ENCODE measurements at places on chromosomes 5 and 9.

- no peak for DNase-seq
Measured at GRCh38 chr5:60604771-60605170, 95.2 kb downstream of the DEPDC1B start.

DNA sequence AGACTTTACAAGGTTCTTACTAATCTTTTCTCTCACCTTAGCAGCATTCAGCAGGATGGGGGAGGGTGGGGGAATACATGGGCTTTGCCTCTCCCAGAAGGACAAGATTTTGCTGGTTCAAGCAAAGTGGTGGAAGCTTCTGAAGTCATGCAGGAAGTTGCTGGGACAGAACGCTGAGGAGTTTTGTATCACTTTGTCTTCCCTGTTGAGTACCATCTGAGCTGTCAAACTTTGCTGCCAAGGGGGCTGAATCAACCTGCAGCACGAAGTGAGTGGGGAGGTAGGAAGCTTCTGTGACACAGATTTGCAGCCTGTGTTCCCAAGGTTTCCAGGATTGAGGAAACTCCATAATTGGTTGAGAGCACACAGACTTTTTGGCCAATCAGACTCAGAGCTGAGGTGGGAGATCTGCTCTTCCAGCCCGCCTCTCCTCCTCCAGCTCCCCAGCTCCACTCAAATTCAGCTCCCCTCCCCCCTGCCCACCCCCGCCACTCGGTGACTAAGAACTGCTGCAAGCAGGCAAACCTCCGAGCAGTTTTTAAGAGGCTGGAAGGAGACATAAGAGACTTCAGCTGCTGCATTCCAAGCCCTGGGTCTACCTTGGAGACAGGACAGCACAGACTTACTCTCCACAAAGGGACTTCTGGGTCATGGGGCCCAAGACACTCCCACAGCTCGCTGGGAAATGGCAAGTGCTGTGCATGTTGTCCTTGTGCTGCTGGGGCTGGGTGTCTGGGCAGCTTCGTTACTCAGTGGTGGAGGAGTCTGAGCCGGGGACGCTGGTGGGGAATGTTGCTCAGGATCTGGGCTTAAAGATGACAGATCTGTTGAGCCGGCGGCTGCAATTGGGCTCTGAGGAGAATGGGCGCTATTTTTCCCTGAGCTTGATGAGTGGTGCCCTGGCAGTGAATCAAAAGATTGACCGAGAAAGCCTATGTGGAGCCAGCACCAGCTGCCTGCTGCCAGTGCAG lies at the start of gene PCDHGC5:
Gene PCDHGC5, plus strand, starts transcription at position 491 of the 971 bp plus-strand sequence. Its CDS starts 160 bp downstream, at position 651.
- DNase-seq, result peak; percentile 46

DNA sequence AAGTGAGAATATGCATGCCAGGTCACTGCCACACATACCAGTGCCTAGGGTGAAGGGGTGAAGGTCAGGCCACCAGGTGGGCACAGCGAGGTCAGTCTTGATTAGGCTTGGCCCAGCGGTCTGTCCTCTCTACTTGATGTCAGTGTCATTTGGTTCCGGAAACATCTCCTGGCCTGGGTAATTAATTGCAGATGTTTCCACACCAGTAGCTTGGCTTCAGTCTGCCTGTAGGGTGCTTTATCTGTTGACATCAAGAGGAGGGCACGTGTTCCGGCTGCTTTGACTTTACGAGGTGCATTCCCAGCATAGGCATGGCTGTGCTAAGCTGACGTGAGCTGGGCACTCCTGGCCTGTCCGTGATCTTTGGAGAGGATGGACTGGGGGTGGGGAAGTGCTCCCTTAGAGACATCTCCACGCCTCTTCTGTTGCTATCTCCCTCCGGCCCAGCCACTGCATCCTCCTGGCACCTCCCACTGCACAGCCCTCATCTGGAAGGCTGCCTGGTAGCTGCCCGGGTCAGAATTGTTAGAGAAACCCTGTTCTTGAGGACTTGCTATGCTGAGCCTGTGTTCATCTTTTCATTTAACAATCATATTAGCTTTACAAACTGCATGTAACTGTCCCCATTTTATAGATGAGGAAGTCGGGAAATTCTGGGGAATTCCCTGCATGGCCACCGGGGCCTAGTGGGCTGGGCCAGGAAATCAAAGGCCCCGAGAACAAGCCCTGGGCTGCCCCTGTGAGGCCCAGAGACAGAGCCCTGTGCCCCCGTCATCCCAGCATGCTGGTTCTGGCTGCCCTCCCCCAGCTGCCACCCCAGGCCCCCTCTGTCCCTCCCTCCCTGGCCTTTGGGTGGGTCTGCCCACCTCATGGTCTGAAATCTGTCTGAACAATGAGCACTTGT lies 29.1 kb downstream of the JADE2 start:
- peak; percentile 86 for DNase-seq

- no peak for DNase-seq
Measured at GRCh38 chr5:67983251-67984110, 232.1 kb upstream of the PIK3R1 start.

DNA sequence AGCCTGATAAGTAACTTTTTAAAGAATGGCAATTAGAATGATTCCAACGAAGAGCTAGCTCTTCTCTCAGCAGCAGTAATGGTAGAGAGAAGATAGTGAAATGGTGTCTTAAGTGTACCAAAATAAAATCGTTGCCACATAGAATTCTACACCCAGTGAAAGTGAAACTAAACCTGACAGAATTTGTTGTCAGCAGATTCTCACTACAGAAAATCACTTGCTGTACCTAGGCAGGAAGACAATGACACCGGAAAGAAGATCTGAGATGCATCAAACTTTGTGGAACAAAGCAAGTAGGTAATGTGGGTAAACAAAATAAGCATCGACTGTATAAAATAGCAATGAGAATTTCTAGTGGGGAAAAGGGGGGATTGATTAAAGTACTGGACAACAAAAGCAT lies 20.7 kb upstream of the EBF1 start:
- no peak for DNase-seq

GRCh38 chr5:16520841-16521240 lies 55.2 kb upstream of the ZNF622 start:
- no peak for DNase-seq

GRCh38 chr9:3331801-3332200 lies 194.0 kb downstream of the RFX3 start:
- DNase-seq, result no peak

- DNase-seq, result peak; percentile 33
Measured at GRCh38 chr5:158943057-158943456, 156.7 kb downstream of the EBF1 start.

DNA sequence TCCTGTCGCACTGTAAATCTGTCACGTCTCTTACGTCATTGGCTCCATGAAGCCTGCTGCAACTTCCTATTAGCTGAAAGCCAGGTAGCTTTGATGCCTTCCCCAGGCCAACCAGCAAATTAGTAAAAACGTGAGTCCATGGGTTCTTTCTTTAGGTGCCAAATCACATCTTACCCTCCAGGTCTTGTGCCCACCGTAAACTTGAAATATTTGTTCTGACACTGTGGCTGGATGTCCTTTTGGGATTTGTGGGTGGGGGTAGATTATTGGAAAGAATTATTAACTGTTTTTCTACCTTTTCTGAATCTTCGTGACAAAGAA lies 172.8 kb downstream of the NR3C1 start:
- DNase-seq, result no peak

- no peak for DNase-seq
Measured at GRCh38 chr5:156647034-156647451, 203.1 kb upstream of the PPP1R2B start.

All from T1000 (cell line).